ENCODE measurements at places on chromosomes 1 and 21.

GRCh38 chr1:207628776-207629175 lies 16.2 kb upstream of the CR1L start:
- H3K27ac ChIP-seq: no peak overlapping the region
- no peaks in the 10 kb centered on the region for H3K36me3 ChIP-seq
- H3K27me3 ChIP-seq: peaks cover 3% of the 10 kb centered on the region
- no peaks in the 10 kb centered on the region for H3K4me1 ChIP-seq
- DNase-seq: no peak

DNA sequence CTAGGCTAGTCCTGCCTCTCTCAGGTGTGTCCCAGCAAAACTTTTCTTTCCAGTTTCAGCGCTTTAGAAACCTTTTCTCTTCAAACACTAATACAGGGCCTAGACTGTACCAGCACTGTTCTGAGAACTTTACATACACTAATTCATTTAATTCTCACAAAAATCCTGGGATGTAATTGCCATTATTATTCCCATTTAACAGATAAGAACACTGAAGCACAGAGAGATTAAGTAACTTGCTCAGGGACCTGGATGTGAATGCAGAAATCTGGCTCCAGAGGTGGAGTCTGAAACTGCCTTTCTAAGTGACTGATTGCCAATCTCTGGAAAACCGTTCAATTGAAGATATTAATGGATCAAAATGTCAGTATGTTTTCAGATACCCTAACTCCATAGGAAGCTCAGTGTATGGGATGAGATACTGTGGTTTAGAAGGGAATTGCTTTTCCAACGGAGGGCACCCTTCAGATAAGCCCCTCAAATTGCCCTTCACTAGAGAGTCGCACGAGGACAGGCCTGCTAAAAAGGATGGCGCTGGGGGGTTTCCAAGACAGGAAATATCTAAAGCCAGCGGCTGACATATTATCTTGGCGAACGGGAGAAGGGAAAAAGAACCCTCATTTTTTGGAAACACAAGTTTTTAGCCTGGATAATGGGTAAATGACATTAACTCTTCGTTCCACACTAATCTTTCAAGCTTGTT lies 698 bp upstream of the UCK2 start:
- peak overlapping the region; percentile 85 for H3K4me3 ChIP-seq
- peaks cover 53% of the 10 kb centered on the region for H3K4me1 ChIP-seq
- H3K27me3 ChIP-seq: no peaks in the 10 kb centered on the region
- DNase-seq: no peak
- H3K27ac ChIP-seq: no peak overlapping the region

DNA sequence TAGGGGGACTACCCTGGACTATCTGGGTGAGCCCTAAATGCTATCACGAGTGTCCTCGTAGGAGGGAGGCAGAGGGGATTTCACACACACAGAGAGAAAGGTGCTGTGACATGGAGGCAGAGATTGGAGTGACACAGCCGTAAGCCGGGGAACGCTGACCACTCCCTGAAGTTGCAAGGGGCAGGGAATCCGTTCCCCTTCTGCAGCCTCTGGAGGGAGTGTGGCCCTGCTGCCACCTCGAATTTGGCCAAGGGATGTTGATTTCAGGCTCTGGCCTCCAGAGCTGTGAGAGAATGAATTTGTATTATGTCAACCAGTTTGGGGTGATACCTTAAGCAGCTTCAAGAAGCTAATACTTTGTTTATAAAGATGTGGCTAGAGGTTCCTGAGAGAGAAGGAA lies 137.7 kb downstream of the ACTL8 start:
- H3K27me3 ChIP-seq: peaks cover 44% of the 10 kb centered on the region
- H3K4me1 ChIP-seq: peaks cover 6% of the 10 kb centered on the region
- H3K4me3 ChIP-seq: no peak overlapping the region
- no peak for DNase-seq

- H3K27me3 ChIP-seq: no peaks in the 10 kb centered on the region
- H3K36me3 ChIP-seq: no peaks in the 10 kb centered on the region
- no peak overlapping the region for H3K27ac ChIP-seq
- peaks cover 60% of the 10 kb centered on the region for H3K4me1 ChIP-seq
- DNase-seq: no peak
- H3K4me3 ChIP-seq: no peak overlapping the region
Observed at GRCh38 chr21:38303300-38303699, 46.5 kb downstream of the KCNJ15 start.

DNA sequence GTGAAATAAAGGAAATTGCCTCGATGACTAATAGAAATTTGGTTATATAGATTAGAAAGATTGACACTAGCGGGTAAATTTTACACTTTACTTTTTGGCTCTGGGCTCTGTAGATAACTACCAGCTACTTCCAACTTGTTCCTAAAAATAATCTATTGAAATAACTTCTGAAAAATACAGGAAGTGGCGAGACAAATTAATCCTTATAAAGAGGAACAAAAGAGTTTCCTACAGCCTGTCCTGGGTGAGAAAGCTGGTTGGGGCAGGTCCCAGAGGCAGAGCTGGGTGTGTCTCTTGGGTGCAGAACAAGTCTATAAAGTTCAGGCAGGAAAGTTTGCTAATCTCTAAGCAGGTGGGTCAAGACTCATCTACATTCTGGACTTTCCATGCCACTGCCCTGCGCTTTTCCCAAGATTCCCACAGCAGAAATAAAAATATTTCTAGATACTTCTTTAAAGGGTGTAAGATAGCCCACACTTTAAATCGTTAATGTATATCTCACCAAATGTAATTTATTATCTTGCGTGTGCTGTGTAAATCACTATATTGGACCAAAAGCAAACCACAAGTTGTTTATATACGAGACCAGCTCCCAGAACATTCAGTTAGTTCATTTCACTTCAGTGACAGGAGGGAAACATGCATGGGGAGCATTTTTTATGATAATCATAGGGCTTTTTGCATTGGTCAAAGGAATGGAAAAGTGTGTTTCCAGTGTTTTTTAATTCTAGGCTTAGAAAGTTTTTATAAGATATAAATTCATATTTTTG lies 70.1 kb upstream of the NRIP1 start:
- H3K4me1 ChIP-seq: peaks cover 40% of the 10 kb centered on the region
- no peak overlapping the region for H3K4me3 ChIP-seq
- DNase-seq: no peak
- H3K27ac ChIP-seq: no peak overlapping the region
- no peaks in the 10 kb centered on the region for H3K27me3 ChIP-seq

DNA sequence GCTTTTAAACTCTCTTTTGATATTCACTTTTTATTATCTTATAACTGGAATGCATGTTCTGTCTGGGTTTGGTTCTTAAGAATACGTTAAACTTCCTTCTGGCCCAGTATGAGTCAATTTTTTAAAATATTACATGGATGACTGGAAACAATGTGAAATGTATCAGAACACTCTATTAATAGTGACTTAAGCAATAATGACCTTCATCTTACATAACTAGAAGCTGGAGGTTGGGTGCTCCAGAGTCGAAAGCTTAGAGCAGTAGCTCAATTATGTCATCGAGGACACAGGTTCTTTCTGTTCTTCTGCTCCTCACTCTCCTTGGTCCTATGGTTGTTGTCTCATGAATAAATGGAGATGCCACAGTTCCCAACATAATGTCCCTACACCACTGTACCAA lies 91.6 kb upstream of the FOXD3 start:
- DNase-seq: no peak
- no peak overlapping the region for H3K27ac ChIP-seq
- no peak overlapping the region for H3K4me3 ChIP-seq
- peaks cover 12% of the 10 kb centered on the region for H3K4me1 ChIP-seq
- peaks cover 9% of the 10 kb centered on the region for H3K36me3 ChIP-seq

- H3K4me1 ChIP-seq: no peaks in the 10 kb centered on the region
- H3K27me3 ChIP-seq: no peaks in the 10 kb centered on the region
- H3K36me3 ChIP-seq: no peaks in the 10 kb centered on the region
- DNase-seq: no peak
Observed at GRCh38 chr1:60088620-60089155, 15.1 kb upstream of the C1orf87 start.

- DNase-seq: no peak
- H3K4me3 ChIP-seq: no peak overlapping the region
- H3K36me3 ChIP-seq: no peaks in the 10 kb centered on the region
- peaks cover 3% of the 10 kb centered on the region for H3K27me3 ChIP-seq
Observed at GRCh38 chr1:243407284-243408018, 151.6 kb downstream of the SDCCAG8 start.

GRCh38 chr1:8107897-8108296 lies 81.8 kb upstream of the ERRFI1 start:
- peaks cover 6% of the 10 kb centered on the region for H3K36me3 ChIP-seq
- H3K27me3 ChIP-seq: peaks cover 7% of the 10 kb centered on the region
- no peak overlapping the region for H3K4me3 ChIP-seq
- peaks cover 3% of the 10 kb centered on the region for H3K4me1 ChIP-seq
- H3K27ac ChIP-seq: no peak overlapping the region

- peak overlapping the region; percentile 98 for H3K27ac ChIP-seq
- H3K4me1 ChIP-seq: peaks cover 96% of the 10 kb centered on the region
- DNase-seq: peak; percentile 47
- H3K4me3 ChIP-seq: peak overlapping the region; percentile 69
- peaks cover 40% of the 10 kb centered on the region for H3K36me3 ChIP-seq
Observed at GRCh38 chr21:31909153-31910073, 36.6 kb downstream of the HUNK start.

- H3K4me3 ChIP-seq: no peak overlapping the region
- H3K27ac ChIP-seq: no peak overlapping the region
- H3K36me3 ChIP-seq: no peaks in the 10 kb centered on the region
Observed at GRCh38 chr1:4692437-4692836, 38.0 kb downstream of the AJAP1 start.

GRCh38 chr1:223425550-223425949 lies 32.3 kb downstream of the CCDC185 start:
- H3K4me1 ChIP-seq: peaks cover 23% of the 10 kb centered on the region
- H3K27ac ChIP-seq: no peak overlapping the region
- H3K4me3 ChIP-seq: no peak overlapping the region
- H3K36me3 ChIP-seq: no peaks in the 10 kb centered on the region

- H3K4me3 ChIP-seq: no peak overlapping the region
- no peaks in the 10 kb centered on the region for H3K36me3 ChIP-seq
- H3K4me1 ChIP-seq: peaks cover 63% of the 10 kb centered on the region
- H3K27ac ChIP-seq: no peak overlapping the region
Observed at GRCh38 chr1:21671915-21672314, 2.8 kb upstream of the RAP1GAP start.

DNA sequence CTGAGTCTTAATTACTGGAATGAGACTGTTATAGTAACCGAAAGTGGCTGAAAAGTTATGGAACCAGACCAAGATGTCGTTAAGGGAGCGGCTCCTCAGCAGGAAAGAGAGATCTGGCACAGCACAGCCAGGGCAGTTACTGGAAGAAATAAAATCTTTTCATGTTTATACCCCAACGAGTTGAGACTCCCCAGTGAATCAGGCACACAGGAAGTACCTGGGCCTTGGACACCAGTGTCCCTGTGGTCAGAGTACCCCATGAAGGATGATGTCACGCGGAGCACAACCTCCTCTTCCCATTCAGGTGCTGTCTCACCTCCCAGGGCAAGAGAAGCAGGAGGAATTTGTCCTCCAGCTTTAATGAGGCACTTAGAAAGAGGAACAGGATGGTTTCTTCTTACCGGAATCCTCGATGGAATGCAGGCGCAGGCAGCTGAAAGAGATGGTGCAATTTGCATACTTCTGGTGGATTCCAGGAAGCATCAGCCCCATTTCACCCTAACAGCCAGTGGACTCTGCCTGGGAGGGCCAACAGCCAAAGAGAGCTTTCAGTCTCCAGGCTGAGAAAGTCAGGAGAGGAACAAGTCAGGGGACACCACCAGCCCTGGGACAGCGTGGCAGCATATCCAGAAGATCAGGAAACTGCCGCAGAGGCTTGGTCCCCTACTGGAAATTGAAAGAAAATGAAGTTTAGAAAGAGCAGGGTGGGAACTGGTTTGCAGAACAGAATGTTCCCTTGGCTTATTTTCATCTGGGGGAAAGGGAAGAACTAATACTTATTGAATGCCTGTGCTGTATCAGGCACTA lies 35.9 kb upstream of the CTTNBP2NL start:
- H3K4me3 ChIP-seq: no peak overlapping the region
- H3K36me3 ChIP-seq: no peaks in the 10 kb centered on the region
- H3K27ac ChIP-seq: no peak overlapping the region

Measured in nephron progenitor cell (in vitro differentiated cells).